Ovary (tissue), 10 donors: ENCODE measurements at places on chromosomes 2 and 18. TPM values are rescaled to one million over a fixed set of nuclear protein-coding genes. Genes with fewer than 3 reads are reported as not detected.

DNA sequence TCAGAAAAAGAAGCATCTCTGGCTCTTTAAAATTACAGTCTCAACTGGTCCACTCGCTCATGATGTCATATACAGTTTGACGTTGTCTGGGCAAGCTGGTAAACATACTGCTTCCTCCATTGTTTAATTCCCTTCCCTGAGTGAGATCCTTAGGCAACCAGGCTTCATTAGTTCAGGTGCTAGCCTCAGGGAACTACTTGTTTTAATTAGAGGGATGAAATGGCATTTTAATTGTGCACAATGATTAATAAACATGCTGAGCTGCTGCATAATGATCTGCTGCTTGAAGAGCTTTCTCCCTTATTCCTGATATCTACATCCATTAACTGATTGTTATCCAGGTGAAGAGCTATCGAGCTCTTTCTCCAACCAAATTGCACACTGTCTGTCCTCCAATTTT, 195.6 kb upstream of the ETAA1 start:
- no peak for DNase-seq

GRCh38 chr2:234100686-234101085, 50.2 kb downstream of the SPP2 start:
- no peak for DNase-seq

DNA sequence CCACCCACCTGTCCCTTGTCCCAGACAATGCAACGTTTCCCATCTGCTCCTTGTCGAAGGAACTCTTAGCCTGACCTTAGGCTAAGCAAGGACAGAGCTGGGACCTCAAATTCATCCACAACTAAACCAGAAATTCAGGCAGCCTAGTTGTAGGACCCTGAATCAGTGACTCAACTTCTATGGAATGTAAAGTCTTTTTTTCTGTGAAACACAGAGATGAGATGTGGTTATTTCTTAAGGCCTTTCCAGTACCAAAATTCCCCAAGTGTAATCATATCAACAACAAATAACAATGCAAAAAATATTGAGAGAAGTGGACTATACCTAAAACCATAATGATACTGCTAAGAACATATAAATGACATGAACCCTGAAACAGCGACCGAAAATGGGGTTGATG, 46.7 kb downstream of the EN1 start:
- DNase-seq, result no peak

Gene PARD3B
- total RNA-seq, result 33.7 TPM

Gene UPP2
- 0.10 TPM for total RNA-seq

Gene ASAP2
- total RNA-seq, result 22.7 TPM
